ENCODE measurements at places on chromosomes 2 and 18.

DNA sequence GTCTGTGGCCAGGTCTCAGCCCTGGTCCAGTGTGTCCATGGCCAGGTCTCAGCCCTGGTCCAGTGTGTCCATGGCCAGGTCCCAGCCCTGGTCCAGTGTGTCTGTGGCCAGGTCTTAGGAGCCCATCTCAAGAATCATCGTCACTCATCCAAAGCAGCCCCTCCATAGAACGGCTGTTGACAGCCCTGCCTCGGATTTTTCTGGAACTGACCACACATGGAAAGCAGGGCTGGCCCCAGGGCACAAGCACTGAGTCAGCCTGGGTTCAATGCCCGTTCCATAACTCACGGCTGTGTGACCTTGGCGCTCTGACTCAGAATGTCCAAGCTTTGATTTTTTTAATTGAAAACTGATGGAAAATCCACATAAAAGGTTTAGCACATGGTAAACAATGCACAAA is 59.9 kb upstream of the SNTG2 start:
- DNase-seq, result no peak

DNA sequence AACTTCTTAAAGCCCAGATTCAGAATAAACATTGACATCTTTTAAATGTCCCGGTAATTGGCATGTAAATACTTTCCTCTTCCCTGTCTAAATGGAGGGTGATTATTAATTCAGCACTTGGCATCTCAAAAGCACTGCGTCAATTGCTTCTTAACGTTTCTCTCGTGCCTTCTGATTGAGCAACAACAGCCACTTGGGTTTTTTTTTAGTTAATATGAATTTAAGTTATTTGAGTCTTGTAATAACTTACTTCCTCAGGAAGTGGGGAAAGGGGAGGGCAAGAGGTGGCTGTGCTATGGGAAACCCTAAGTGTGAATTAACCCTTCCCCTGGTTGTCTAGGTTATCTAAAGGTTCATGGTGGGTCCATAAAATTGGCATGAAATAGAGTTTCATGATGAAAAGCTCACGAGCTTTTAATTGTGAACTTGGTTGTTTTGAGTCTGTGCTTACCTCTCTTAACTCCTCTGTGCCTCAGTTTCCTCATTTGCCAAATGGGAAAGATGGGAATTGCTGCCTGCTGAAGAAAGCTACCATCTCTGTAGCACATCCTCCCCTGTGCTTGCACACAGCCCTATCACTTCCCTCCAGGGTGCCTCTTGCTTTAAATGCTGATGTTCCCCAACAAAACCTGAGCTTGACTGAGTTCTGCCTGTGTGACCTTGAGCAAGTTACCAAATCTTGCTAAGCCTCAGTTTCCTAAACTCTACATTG is 126.3 kb upstream of the BCL2L11 start:
- no peak for DNase-seq

DNA sequence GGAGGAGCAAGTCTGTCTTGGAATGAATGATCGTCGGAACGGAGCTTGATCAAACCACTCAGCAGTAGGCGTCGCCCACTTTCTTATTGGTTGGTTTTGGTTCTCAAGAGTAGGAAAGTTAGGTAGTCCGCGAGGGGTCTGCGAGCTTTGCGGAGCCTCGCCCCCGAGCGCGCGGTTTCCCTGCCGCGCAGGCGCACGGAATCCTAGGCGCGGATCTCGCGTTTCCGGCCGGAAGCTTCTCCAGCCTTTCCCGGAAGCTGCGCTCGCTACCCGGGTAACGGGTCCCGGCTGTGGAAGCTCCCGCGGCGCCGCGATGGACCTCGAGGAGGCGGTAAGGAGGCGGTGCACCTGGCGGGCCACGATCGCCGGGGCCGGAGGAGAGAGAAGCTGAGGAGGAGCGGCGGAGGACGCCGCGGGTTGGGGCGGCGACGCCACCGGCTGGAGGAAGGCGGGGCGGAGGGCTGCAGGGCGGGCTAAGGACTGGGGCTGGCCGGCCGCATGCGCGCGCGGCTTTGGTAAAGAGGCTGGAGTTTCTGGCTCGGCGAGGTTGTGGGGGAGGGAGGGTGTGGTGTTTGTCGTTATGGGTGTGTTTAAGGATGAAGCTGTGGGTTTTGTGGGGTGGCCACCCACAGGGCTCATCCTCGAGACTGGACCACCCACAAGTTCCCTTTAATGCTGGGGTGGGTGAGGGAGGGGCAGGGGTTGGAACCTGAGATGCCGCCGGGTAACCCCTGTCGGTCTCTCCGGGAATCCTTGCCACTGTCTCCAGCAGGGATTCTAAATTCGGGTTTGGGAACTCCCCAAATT is at the start of gene TAF1B:
TAF1B (plus strand) TSS at position 246 of the 807 bp plus-strand sequence; CDS start at position 314, 68 bp downstream.
- peak; percentile 75 for DNase-seq

DNA sequence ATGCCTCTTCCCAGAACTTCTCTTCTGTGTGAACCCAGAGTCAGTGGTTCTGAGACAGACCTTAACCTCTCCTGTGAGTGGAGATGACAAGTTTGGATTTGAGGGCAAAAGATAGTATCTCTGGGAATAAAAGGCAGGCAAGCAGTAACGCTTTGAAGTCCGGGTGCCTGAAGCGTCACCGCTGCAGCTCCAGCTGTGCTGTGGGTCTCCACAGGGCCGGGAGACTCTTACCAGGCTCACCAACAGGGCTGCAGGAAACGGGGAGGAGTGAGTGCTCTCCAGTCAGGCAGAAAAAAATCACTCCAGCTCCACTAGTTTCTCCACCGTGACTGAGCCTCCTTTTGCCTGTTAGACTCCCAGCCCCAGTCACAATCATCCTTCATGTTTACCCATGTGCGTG is 79.7 kb upstream of the MAP4K4 start:
- no peak for DNase-seq

- no peak for DNase-seq
Measured at GRCh38 chr2:113175736-113176695, 2.2 kb downstream of the PSD4 start.

DNA sequence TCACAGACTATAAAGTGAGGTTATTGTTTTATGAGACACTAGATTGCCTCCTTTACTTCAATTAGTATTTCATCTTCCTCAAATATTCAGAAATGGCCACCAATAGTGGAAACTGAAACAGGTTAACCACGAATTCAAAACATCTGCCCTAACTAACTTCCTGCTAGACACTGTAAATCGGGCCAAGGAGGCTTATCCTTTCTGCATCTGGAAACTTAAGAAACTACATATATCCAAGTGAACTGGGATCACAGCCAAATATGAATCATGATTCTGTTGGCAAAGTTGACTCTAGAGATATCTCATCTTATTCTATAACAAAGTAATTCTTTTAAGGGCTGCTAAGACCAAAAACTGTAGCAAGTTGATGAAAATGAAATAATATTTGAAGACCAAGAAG is 136.6 kb upstream of the ZC3H15 start:
- DNase-seq, result no peak

DNA sequence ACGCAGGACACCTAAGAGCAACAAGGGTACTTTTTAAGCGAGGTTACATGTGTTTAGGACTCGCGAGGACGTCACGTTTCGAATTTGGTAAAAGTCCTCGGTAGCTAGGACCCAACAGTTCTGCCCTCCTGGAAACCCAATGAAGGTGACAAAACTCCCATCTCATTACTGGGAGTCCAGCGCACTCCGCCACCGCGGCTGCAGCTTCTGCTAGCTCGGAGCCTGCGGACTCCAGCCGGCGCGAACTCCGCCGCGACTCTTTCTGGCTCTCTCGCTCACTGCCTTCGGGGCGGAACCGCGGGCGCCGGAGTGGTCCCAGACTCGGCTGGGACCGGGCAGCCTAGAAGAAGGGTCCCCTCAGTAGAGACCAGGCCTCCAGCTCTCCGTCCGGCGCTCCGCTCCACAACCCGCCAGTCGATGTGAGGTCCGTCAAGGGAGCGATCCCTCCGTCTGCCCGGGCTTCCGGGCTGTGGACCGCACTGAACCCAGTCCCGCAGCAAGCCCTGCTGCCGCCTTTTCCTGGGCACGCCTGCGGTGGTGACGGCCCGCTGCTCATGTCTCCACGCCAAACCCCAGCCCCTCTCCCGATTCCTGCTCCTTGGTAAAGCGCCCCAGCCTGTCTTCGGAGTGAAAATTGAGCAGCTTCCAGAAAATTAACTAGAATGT is 3.0 kb upstream of the OSR1 start:
- no peak for DNase-seq

- DNase-seq, result no peak
Measured at GRCh38 chr18:13592246-13592645, 134.1 kb downstream of the FAM210A start.

GRCh38 chr2:29966266-29966665 is 44.9 kb upstream of the ALK start:
- DNase-seq, result no peak

GRCh38 chr18:13451661-13452387 is 233.3 kb downstream of the LDLRAD4 start:
- no peak for DNase-seq

Measured in activated CD4-positive, alpha-beta T cell treated with anti-CD3 and anti-CD28 coated beads for 24 hours (primary cell).